ENCODE measurements at places on chromosomes 6 and 20.

GRCh38 chr6:150086026-150086425 lies 17.1 kb upstream of the ULBP3 start:
- DNase-seq = no peak

DNA sequence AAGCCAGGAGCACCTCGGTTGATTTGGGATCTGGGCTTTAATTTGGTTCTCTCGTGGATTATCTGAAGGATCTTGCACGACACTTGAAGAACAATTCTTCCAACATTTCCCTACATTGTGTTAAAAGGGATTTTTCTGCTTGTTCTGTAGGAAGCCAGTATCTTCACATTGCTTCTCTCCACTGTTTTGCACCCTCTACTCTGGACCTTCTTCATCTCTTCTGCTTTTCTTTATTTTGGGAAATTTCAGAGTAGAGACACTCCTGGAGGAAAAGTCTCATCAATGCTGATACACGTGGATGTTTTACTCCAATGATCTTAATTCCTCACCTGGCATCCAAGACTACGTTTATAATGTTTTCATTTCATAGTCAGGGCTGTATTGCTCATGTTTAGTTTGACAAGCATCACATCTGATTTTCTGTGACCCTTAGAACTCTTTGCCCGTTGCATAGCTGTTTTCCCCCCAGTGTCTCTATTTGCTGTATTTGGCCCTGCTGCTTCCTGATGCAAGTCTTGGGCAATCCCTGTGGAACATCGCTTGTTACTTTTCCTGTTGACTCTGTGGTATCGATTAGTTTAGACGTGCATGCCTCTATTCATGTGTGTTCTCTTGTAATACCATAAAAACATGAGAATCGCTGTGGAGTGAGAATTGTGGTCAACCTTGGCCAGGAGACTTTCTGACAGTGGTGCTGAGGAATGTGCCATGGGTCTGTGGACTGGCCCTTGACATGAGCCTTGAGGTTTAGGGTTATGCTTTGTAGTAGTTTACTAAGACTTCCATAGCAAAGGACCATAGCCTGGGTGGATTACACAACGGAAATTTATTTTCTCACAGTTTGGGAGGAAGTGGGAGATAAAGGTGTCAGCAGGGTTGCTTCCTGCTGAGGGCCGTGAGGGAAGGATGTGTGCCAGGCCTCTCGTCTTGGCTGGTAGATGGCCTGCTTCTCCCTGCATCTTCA lies 12.5 kb downstream of the PLCB1 start:
- no peak for DNase-seq

DNA sequence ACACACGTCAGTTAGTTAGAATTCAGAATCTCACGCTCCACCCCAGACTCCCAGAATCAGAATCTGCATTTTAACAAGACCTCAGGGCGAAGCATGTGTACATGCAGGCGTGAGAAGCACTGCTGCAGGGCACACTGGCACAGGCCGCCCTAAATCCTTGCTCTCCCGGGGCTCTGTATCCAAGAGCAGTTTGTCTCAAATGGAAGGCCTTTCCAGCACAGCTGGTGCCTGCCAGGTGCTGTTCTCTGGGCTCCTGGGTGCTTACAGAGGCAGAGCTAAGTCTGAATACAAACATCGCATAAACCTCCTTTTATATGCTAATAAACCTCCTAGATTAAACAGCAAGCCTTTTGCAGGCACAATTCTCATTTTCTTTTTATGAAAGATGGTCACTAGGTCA lies 119.1 kb upstream of the CD93 start:
- DNase-seq = no peak

DNA sequence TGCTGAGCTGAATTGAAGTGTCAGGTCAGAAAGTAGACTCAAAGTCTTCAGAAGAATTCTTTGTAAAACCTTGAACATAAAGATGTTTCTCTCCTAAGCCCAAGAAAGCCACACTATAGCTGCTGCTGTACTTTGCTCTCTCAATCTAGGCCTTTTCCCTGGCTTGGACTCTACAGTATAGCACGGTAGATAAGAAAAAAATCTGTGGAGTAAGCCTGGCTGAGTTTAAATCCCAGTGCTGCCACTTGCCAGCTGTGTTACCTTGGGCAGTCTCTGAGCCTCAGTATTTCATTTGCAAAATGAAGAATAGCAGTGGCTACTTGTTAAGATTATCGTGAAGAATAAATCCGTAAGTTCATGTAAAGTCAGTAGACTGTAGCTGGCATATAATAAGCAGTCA lies 53.3 kb upstream of the UFL1 start:
- DNase-seq = no peak

DNA sequence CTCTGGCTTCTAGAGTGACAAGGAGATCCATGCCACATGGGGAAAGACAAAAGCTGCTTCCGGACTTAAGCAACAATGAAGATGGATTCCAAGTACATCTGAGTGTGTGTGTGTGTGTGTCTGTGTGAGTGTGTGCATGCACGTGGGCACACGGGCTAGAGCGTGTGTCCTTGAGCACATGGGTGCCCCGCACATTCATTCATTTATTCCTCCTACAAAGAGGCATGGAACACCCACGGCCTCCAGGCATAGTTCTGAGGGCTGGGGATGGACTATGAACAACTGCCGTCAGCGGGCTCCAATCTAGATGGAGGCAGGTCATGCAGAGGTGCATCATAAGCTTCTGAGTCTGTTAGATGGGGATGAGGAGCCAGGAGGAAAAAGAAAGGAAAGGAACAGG lies 49.1 kb downstream of the GRM4 start:
- DNase-seq = no peak

GRCh38 chr6:35620706-35621105 lies 68.0 kb downstream of the FKBP5 start:
- DNase-seq = no peak

DNA sequence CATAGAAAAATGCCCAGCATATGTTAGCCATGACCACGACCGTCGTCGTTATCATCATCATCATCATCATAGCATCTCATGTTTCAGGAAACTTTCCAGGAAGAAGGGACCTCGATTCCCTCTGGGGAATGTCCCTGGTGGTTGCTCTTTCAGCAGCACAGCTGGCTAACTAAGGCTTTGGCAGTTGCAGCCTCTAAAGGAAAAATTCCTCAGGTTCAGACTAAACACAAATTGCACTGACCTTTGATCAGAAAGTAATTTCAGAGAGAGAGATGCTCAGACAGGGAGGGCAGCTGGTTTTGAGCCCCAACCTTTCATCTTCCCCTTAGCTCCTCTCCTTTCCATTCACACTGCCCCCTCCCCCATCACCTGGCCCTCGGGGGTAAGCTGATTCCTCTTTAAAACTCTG lies 5.6 kb upstream of the CFB start:
- no peak for DNase-seq

- DNase-seq = no peak
Observed at GRCh38 chr20:25251558-25251957, 3.7 kb downstream of the PYGB start.

DNA sequence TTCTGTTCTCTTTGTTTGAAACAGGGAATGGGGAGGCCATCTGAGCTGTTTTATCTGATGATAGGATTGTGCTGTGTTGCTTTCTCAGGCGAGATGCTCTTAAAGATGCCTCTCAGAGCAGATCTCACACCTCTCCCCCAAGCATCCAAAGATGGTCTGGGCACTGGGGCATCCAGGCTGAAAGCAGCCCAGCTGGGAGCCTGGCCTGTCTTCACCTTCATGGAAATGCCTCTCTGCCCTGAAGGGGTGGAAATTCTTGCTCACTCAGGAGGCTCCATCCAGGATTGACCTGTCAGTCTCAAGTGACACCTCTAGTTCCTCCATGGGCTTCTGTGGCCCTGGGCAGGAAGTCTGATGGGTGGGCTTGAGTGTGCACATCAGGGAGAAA lies 86.4 kb downstream of the TCP11 start:
- DNase-seq = no peak

DNA sequence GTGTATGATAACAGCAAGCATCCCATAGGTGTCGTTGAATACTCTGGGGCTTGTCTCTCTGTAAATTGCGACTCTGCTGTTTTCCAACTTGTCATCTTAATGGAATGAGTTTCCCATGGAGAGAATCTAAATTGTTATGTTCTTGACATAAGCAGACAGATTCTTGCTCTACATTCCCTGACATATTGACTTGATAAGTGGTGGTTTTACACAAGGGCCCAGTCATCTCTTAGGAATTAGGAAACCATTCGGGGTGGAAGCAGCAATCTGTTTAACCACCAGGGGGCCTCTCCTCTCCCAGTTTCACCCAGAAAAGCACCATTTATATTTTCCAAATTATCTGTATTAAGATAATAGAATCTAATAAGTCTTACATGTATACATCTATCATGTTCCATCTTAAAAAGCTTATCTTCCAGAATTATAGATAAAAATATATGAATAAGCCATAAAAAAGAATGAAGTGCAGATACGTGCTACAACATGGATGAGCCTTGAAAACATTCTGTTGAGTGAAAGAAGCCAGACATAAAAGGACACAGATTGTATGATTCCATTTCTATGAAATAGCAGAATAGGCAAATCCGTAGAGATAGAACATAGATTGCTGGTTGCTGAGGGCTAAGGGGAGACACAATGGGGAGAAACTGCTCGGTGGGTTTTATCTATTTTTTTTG lies 23.1 kb upstream of the MROH8 start:
- DNase-seq = no peak

- no peak for DNase-seq
Observed at GRCh38 chr6:159693894-159694545, 979 bp upstream of the SOD2 start.

DNA sequence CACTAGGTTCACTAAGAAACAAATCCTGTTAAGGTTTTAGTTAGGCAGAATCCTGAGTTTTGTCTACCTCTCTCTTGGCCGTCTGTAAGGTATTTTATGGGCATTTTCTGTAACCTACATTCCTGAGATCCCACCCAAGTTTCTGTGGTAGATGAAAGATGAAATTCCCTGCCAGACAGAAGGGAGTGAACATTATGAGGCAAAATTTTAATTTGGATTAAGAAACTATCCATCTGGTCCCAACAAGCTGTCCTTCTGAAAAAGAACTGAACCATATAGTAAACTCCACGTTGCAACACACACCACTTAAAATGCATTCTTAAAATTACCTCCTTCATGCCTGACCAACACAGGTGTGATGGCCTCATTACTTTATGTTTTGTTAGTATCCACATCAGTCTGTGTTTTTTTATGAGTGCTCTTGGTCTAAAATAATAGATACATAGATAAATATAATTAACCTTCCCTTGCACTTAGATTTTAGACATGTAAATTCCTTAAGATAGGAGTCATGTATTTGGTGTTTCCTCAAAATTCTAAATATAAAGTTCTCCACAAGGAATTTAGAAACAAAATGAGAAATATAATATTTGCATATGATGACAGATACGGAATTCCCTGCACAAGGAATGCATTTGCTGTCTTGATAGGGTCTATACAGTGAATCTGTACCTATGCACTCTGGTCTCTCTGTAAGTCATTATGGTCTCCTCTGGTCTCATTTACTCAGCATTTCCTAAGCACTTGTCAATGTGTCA lies 86.5 kb downstream of the CHD6 start:
- DNase-seq = no peak

GRCh38 chr20:20452254-20452676 lies 84.4 kb downstream of the INSM1 start:
- DNase-seq = peak; percentile 5

- no peak for DNase-seq
Observed at GRCh38 chr6:150800674-150801314, 64.7 kb upstream of the MTHFD1L start.

DNA sequence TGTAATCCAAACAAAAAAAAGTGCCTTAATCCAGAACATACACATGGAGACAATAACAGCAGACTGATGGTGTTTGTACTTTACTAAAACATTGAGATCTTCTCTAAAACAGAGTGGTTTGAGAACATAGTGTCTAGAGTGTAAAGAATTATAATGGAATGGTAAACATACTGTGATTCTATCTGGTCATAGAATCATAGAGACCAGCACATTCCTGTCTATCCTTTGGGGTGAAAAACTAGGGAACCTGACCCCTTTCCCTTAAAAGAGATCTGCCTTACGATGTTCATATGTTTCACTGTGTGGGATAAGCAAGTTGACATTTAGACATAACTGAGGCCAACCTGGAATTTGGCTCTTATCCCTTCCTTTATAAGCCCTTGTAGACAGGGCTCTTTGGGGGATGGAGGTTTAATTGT lies 55.7 kb downstream of the TRMT11 start:
- no peak for DNase-seq

- no peak for DNase-seq
Observed at GRCh38 chr20:48740712-48741111, 87.1 kb downstream of the PREX1 start.

DNA sequence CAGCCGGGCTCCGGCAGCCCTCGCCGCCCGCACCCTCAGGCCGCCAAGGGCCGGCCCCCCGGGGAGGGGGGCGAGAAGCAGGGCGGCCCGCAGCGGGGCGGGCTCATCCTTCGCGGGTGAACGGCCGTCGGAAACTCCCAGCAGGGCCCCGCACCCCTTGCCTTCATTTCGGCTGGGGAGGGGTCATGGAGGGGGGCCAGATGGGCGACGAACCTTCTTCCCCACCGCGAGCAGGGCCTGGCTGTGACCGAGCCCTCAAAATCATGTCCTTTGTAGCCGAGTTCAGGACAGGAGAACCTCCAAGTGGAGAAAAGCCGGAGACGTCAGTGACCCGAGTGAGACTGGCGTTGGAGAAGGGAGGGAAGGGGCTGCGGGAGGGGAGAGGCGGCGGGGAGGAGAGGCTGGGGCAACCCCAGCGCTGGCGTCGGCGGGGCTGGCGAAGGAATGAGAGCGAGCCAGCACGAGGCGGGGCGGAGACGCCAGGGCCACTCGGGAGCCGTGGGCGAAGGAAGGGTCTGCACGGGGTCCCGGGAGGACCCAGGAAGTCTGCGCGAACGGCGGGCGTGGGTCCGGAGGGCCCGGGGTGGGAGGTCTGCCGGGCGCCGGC lies 571 bp upstream of the FOXC1 start:
- no peak for DNase-seq

DNA sequence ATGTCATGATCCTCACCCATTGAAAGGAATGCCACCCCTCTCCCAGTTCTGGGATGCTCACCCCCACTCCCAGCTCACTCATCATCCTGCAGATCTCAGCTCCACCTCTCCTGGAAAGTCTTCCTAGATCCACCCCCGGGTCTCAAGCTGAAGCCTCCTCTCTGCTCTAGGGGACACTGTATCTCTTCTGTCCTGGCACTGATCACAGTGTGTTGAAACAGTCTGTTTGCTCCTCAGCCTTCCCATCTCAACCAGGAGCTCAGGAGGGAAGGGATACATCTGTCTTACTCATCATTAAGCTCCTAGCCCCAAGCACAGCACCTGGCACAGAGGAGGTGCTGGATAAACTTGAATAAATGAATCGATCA lies 80.1 kb downstream of the MRPL14 start:
- DNase-seq = no peak

GRCh38 chr6:123994891-123995635 lies 191.4 kb downstream of the NKAIN2 start:
- DNase-seq = no peak

- DNase-seq = no peak
Observed at GRCh38 chr20:33348136-33348937, 53.0 kb downstream of the CDK5RAP1 start.

- DNase-seq = no peak
Observed at GRCh38 chr20:16672299-16672698, 57.5 kb upstream of the SNRPB2 start.
